ENCODE measurements at places on chromosomes 2 and 18.

DNA sequence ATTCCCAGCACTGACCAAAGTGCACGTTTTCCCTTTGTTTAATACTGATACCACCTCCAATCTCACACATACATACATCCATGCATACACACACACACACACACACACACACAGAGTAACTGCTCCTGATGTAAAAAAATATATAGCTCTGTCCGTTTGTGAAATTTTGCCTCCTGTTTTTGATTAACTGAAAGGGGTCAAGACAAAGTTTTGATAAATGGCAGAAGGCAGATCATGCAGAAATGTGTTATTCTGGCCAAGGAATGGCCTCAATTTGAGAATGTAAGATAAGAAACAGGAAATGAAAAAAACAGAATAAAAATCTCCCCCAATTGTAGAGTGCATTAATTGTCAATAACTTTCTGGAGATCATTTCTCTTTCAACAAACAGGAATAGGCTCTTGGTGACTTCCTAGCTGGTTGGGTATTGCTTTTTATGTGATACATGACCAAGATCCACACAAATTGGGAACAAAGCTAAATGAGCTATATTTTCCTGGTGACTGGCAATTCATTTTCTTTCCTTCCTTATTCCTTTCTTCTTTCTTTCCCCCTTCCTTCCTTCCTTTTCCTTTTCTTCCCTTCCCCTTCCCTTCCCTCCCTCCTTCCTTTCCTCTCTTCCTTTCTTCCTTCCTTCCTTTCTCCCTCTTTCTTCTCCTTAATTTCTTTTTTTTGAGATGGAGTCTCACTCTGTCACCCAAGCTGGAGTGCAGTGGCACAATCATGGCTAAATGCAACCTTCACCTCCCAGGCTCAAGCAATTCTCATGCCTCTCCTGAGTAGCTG, 88.9 kb upstream of the PMAIP1 start:
- no peak for DNase-seq

- DNase-seq: no peak
Observed at GRCh38 chr2:101173707-101174295, 22.6 kb upstream of the TBC1D8 start.

- no peak for DNase-seq
Observed at GRCh38 chr18:32422201-32422600, 48.5 kb downstream of the GAREM1 start.

DNA sequence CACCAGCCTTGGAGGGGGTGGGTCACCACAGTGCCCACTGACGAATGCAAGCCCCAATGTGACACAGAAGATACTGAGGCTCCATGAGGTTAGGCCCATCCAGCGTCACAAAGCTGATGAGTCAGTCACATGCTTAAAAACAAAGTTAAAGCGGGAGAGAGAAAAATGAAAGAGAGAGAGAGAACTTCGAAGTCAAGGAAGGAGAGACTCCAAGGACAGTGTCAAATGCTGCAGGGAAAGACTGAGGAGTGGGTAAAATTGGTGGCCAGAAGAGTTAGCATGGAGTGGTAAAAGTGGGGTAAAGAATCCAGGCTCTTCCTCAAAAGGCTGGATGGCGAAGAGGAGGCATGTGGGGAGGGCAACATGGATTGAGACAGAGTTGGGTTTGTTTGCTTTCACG, 201.9 kb upstream of the CCDC150 start:
- DNase-seq: no peak

GRCh38 chr18:55477860-55478581, 110.0 kb downstream of the TCF4 start:
- no peak for DNase-seq

GRCh38 chr2:58645017-58645416, 403.9 kb upstream of the FANCL start:
- DNase-seq: no peak

DNA sequence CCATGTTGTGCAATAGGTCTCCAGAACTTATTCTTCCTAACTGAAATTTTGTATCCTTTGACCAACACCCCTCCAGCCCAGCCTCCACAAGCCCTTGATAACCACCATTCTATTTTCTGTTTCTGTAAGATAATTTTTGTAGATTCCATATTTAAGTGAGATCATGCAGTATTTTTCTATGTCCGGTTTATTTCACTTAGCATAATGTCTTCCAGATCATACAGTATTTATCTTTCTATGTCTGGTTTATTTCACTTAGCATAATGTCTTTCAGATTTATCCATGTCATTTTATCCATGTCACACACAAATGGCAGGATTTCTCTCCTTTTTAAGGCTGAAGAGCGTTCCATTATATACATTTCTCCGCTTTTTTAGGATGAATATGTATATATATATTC, 24.4 kb upstream of the ONECUT2 start:
- no peak for DNase-seq

DNA sequence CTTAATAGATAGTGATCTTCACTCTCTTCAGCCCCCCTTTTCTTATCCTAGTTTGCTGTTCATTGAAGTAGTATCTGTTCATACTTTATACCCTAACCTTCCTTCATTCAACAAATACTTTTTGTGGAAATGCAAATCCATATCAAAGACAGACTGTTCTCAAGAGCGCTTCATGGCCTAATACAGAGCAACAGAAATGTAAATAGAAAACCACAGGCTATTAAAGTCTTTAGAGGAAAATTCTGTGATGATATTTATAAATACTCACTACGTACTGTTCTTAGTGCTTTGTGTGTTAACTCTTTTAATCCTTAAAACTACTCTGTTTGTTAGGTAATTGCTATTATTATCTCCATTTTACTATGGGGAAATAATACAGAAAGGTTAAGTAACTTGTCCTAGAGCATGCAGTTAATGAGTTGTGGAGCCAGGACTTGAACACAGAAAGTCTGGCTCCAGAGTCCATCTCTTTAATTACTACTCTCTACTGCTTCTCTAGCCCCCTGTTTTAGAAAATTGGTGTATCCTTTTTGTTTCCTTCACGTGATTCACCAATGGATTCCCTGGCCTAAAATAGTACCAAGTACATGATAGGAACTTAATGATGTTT, 2.9 kb downstream of the MDH1 start:
- DNase-seq: no peak

GRCh38 chr2:132645722-132646539, 24.1 kb downstream of the LYPD1 start:
- no peak for DNase-seq

- DNase-seq: no peak
Observed at GRCh38 chr2:170530284-170530745, 184.8 kb upstream of the SP5 start.

DNA sequence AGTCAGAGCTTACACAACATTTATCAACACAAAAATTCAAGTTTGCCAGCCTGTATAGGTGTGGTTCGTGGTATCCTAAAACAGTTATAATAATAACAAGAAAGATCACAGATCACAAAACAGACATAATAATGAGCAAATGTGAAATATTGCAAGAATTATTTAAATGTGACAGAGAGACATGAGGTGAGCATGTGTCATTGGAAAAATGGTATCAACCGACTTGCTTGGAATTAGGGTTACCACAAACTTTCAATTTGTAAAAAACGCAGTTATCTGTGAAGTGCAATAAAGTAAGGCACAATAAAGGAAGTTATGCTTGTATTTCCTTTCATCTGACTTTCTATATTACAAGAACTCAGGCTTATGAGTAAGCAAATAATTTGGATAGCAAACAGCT, 116.8 kb downstream of the IKZF2 start:
- DNase-seq: no peak

GRCh38 chr18:24735624-24736231, 275.3 kb downstream of the HRH4 start:
- no peak for DNase-seq

GRCh38 chr2:142052220-142052863, 78.5 kb downstream of the LRP1B start:
- DNase-seq: no peak

GRCh38 chr2:196481324-196481697, 158.2 kb upstream of the CCDC150 start:
- DNase-seq: no peak

- DNase-seq: no peak
Observed at GRCh38 chr18:27164905-27165304, 20.2 kb downstream of the CHST9 start.

- no peak for DNase-seq
Observed at GRCh38 chr2:121187982-121188411, 97.0 kb downstream of the TFCP2L1 start.

DNA sequence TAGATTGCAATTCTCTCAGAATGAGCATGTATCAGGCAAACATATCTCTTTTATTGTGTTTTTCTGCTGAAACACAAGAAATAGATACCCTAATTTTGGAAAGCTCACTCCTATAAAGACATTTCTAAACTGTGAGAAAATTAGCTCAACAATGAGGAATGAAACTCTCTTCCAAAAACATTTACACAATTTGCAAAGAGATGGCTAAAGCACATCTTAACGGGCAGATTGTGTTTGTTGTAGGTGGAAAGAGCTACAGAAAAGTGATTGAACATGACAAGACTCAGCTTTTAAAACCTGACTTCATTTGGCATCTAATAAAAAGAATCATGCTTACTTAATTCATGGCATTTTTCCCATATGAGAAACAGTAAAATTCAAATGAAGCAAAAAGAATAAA, 175.0 kb upstream of the SLC39A10 start:
- DNase-seq: no peak

DNA sequence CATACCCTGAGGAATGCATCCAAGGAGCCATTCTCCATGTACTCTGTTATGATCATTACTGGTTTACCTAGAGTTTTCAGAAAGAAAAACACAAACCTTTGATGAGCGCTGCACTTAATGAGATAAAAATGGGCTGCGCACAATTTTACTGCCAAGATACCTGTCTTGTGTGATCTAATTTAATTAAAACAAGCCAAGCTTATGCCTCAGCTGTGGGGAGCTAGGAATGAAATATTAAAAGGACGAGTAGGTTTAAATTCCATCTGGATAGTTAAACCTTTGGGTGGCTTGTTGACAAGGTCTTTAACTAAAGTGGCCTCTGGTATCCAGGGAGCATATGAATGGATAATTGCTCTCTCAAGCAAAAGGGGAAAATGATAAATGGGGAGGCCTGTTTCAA, 135.0 kb downstream of the EPHA4 start:
- no peak for DNase-seq

DNA sequence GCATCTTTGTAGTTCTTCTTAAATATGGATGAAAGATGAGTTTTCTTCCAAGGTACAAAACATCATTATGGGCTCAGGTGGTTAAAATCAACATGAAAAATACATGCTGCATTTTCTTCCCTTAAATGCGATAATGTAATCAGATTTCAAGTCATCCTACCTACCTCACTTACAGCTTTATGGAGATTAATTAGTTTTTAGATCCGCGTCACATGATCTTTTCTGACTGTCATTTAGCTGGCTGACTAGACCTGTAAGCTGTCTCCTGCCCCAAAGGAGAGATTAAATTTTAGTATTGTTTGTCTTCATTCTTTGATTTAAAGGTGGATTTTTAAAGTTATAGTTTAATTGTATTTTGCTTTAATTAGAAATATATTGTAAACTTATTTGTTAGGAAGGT, 678.0 kb upstream of the ZEB2 start:
- no peak for DNase-seq

- no peak for DNase-seq
Observed at GRCh38 chr2:7835693-7836680, 845.9 kb upstream of the ID2 start.

DNA sequence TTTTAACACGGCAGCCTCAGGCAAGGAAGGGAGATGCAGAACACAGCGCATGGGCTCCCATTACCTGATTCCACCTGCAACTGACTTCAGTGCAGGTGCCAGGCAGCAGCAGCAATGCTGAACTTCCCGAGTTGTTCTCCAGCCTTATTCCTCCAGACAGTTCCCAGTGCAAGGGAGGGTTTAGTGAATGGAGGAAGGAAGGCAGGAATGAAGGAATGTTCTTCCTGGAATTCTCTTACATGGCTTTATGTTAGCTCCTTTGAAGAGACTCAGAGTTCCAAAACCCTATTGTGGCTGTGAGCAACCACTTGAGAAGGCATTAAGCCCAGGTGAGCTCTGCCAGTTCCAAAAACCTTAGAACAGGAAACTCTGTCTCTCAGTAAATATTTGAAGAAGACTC, 45.5 kb downstream of the SERPINB7 start:
- DNase-seq: no peak

DNA sequence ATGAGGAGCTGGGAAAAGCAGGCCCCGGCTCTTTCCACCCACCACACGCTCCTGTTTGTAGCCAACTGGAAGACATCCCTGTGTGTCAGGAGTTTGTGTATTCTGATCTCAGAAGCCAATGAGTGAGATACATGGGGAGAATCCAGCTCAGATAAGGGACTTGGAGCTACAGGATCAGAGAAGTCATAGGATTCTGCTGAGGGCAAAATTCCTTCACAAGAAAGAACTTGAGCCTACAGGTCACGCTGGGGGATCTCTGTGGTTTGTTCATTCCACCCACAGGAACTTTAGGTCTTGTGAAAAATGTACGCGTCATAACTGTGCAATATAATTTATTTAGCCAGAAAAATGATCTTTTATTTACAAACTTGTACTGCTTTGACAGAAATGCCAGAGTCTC, 80.1 kb upstream of the SMIM21 start:
- no peak for DNase-seq

GRCh38 chr18:45212181-45213039, 402.9 kb upstream of the SLC14A2 start:
- peak; percentile 33 for DNase-seq

DNA sequence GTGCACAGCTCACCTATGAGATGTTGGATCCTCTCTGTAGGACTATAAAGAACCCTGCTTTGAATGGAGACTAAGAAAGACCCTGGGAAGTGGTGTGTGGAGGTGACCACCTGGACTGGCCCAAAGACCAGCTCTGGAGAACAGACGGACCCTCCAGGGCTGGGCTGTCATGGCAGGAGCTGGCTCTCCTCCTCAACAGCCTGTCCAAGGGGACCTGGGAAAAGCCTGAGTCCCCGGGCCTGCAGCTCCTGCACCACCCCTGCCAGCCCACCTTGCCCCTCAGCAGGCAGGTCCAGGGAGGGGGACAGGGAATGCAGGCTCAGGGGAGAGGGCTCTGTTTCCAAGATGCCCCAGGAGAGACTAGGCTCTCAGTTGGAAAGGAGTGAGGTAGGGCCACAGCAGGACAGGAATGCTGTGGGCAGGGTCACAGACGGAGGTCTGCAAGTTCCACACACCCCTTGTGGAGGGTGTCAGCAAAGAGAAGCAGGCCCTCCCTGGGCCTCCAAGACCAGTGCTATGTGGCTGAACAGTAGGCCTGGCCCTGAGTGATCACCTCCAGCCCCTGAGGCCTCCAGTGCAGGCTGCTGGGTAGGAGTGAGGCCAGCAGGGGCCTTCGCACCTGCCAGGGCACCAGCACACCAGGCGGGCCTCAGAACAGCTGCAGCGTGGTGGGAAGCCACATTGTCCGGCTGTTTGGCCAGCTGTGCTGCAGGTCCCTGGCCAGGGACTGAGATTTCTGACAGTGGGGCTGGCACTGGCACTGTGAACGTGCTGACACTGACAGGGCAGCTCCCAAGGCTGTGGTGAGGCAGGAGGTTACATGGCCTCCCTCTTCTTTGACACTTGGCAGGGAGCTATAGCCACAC, 86.4 kb upstream of the OTOS start:
- DNase-seq: no peak

- no peak for DNase-seq
Observed at GRCh38 chr2:190717764-190718651, 69.1 kb downstream of the NAB1 start.

- no peak for DNase-seq
Observed at GRCh38 chr2:239485622-239486021, 84.8 kb upstream of the HDAC4 start.

GRCh38 chr2:54206596-54206995, 49.4 kb downstream of the TSPYL6 start:
- DNase-seq: no peak

Data from activated effector memory CD4-positive, alpha-beta T cell treated with Interleukin-2 at 50 U/mL for 16 hours (primary cell).